ENCODE measurements at places on chromosomes 7 and 10. TPM values are rescaled to one million over a fixed set of nuclear protein-coding genes. Genes with fewer than 3 reads are reported as not detected.

DNA sequence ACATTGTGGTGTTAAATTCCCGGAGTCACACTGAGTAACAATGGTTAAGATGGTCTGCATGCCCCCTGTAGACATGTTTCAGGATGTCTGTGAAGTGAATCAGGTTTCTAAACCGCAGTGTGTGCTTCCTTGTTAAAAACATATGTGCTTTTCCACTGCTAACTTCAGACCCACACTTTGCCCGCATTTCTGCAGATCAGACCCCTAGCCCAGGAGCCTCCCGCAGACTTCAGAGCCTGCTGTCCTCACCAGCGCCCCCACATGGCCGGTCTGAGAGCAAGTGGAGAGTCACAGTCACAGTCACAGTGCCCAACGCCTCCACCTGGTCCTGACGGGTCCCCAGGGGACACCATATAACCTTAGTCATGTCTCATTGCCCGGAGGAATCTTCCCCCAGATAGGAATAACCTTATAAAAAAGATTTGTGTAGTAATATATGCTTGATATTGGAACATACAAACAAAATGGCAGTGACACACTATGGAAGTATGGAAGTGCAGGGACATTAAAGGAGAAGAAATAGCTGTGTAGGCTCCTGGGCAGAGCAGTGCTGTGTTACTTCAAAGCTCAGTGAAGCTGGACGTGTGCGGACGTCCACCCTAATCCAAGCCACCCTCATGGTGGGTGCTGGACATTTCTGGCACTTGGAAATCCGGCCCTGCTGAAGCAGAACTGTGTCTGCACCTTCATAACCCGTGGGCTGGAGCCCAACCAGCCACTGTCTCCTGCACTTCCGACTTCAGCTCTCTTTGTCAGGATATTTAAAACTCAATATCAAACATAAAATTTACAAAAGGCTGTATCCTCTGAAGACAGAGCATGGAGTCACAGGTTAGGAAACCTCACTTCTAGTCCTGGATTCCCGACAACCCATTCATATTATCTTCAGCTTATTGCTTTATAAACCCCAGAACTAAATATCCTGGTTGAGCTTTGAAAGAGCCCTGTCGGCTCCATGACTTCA is 29.0 kb downstream of the GSTO2 start:
- H3K27ac ChIP-seq, result peak overlapping the region; percentile 3
- H3K4me3 ChIP-seq, result no peak overlapping the region
- H3K36me3 ChIP-seq, result no peaks in the 10 kb centered on the region
- peaks cover 36% of the 10 kb centered on the region for H3K4me1 ChIP-seq

DNA sequence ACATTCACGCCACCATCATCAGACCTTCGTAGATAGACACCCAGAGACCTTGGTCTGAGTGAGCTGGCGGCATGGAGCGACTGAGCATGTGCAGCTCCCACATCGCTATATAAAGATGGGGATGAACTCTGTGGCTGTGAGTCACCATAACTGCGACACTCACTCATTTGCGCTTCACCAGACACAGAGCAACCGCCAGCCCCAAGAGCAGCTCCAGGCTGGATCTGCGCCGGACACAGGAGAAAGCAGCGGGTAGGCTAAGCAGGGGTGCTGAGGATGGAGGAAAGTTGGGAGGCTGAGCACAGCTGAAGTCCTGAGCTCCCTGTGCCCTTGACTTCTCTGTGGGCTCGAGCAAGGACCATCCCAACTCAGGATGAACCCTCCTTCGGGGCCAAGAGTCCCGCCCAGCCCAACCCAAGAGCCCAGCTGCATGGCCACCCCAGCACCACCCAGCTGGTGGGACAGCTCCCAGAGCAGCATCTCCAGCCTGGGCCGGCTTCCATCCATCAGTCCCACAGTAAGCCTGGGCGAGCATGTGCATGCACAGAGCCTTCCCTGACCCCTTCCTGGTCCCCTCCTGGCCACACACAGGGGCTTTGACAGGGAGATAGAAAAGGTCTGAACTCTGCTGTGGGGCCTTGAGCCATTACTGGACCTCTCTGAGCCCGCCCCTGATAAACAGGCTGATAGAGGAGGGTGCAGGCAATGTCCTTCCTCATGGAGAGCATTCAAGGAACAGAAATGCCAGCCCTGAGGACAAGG is at the start of gene OPN4:
Gene OPN4, plus strand, starts transcription at position 137 of the 762 bp plus-strand sequence. Its CDS starts 237 bp downstream, at position 374.
- H3K36me3 ChIP-seq, result no peaks in the 10 kb centered on the region
- H3K4me1 ChIP-seq, result no peaks in the 10 kb centered on the region
- no peak within 1 kb of the TSS for H3K27ac ChIP-seq

DNA sequence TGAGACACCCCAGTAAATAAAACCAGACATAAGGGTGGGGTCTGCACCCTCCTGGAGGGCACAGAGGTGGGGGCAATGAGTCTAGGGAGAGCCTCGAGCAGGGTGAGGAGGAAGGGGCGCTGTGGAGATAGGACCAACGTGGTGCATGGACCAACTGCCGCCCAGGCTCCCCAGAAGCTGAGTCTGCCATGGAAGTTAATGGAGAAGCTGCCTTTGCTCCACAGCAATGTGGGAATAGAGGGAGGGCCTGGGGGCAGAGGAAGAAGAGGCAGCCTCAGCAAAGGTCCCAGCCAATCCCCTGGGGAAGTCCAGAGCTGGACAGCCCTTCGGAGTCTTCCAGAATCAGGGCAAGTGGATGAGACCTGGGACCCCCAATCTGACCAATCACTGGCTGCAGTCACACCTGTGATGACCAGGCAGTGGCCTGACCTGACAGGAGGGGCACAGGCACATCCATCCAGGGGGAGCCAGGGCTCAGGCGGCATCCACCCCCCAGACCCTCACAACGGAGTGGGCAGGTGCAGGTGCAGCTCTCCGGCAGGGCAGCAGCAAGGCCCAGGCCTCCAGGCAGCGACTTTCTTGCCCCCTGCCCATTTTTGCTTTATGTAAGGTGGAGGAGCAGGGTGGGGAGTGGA is 242.2 kb upstream of the PPP2R2D start:
- no peak overlapping the region for H3K4me3 ChIP-seq
- H3K27me3 ChIP-seq, result no peaks in the 10 kb centered on the region
- H3K36me3 ChIP-seq, result no peaks in the 10 kb centered on the region
- H3K4me1 ChIP-seq, result no peaks in the 10 kb centered on the region
- H3K27ac ChIP-seq, result no peak overlapping the region

DNA sequence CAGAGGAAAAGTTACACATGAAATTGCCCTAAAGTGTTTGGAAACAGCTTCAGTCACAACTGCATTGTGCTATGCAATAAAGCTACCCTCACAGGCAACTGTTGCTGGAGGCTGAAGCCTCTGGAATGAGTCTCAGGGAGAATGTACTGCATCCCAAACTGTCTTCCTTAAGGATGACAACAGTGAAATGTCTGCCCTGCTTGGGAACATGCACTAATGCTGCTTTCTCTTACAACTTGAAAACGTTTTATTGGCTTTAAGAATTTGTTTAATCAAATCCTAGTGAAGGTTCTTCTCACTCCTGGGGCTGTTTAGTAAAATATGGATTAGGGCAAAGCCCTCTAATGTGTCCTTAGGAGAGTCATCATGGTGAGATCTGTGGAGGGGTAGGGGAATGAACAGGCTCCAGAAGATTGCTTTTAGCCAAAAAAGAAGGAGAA is 215.4 kb downstream of the TWIST1 start:
- no peak for DNase-seq
- H3K27ac ChIP-seq, result no peak overlapping the region
- no peak overlapping the region for H3K4me3 ChIP-seq
- H3K36me3 ChIP-seq, result no peaks in the 10 kb centered on the region
- no peaks in the 10 kb centered on the region for H3K27me3 ChIP-seq

DNA sequence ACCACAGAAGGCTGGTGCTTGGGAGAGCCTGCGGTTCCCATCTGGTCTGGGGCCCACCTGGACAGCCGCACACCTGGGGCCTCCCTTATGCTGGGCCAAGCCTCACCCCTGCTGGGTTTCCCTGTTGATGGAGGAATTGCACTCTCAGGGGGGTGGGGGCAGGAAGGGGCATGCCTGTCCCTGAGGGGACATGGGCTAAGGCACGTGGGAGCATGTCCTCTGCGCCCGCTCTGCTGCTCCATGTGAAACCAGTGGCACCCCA is 43.4 kb downstream of the OAT start:
- H3K36me3 ChIP-seq, result no peaks in the 10 kb centered on the region
- H3K27me3 ChIP-seq, result no peaks in the 10 kb centered on the region

DNA sequence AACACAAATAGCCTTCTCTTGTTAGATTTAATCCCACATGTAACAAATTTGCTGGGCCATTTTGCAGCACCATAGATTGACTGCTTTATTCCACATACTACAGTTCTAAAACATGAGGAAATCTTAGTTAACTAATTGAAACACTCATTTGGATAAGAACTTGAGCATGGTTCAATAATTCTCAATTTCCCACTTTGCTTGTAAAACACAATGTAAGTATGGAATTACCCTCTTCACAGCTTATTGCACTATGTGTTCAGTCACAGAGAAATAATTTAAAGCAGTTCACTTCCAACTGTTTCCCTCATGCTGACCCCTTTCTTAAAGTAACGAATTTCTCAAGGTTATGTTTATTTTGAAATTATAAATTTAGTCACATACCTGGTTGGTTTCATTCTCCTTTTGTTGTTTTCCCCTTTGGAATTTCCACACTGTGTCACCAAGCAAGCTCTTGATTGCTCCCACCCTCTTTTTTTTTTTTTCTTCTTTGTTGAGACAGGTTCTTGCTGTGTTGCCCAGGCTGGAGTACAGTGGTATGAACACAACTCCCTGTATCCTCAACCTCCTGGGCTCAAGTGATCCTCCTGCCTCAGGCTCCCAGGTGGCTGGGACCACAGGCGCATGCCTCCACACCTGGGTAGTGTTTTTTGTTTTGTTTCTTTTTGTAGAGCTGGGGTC is 425.4 kb downstream of the EXOC4 start:
- H3K4me1 ChIP-seq, result no peaks in the 10 kb centered on the region
- DNase-seq, result no peak
- H3K4me3 ChIP-seq, result no peak overlapping the region

DNA sequence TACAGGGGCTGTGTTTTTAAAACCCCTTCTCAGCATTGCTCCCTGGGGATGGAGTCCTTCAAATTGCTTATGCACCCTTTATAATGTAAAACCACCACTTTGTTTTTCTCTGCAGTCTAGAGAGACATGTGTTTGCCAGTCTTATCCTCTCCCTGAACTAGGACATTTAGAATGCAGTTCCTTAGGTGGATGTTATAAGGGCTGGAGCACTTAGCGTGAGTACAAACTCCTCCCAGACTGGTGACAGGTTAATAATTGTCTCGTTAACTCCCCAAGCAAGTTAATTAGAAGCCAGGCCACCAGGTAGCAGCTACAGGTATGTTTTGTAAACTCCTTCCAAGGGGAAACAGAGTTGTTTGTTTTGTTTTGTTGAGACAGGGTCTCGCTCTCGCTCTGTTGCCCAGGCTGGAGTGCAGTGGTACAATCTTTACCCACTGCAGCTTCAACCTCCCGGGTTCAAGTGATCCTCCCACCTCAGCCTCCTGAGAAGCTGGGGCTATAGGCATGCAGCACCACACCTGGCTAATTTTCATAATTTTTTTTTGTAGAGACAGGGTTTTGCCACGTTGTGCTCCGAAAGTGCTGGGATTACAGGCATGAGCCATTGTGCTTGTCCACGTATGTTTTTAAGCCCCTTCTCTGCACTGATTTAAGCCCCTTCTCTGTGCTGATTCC is 100.2 kb downstream of the FAM107B start:
- H3K4me3 ChIP-seq, result no peak overlapping the region
- no peaks in the 10 kb centered on the region for H3K36me3 ChIP-seq
- no peak for DNase-seq

Gene NPSR1
- not detected for total RNA-seq

Gene MMD2
- not detected for total RNA-seq

All from lung (tissue), 17 donors.